ENCODE measurements at places on chromosomes 6 and 20. TPM values are rescaled to one million over a fixed set of nuclear protein-coding genes. Genes with fewer than 3 reads are reported as not detected.

DNA sequence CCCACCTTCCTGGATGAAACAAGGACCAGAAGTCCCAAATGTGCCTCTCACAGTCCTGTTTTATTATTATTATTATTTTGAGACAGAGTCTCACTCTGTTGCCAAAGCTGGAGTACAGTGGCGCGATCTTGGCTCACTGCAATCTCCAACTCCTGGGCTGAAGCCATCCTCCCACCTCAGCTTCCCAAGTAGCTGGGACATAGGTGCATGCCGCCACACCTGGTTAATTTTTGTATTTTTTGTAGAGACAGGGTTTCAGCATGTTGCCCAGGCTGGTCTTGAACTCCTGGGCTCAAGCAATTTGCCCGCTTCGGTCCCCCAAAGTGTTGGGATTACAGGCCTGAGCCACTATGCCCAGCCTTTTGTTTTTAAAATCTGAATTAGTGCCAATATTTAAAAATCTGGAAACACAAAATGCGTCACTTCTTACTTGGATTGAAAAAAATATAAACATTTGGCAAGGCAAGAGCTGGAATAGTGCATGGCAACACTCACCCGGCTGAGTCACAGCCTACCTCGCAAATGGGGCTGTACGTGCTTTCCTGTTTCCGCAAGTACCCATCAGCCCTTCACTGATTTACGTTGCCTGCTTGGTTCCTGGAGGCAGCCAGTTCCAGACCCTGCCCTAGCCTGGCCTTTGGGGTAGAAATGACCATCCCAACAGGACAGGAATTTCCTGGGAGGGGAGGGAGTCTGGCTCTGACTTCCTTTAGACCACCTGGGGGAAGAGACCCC is 6.3 kb downstream of the SDCBP2 start:
- DNase-seq: peak; percentile 88

- no peak for DNase-seq
Observed at GRCh38 chr20:37501940-37502339, 19.1 kb upstream of the NNAT start.

DNA sequence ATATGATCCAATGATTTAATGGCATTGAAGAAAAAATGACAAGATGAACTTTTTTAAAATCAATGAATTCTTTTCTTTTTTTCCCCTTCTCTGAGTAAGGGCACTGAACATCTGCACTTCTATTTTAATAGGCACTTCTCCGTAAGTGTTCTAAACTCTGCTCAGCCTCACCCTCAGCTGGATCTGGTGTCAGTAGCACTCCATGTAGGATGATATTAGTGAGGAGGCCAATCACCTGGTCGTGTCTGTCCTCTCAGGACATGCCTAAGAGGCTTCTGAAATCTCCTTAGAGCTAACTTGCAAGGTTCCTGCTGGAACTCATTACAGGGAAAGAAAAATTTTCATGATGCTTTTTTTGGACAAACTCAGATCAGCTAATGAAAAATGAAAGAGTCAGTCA is 148.6 kb upstream of the MLIP start:
- no peak for DNase-seq

GRCh38 chr20:63652192-63652980 is 838 bp downstream of the STMN3 start:
- DNase-seq: no peak

GRCh38 chr6:36627141-36627540 is 33.0 kb downstream of the SRSF3 start:
- DNase-seq: no peak

DNA sequence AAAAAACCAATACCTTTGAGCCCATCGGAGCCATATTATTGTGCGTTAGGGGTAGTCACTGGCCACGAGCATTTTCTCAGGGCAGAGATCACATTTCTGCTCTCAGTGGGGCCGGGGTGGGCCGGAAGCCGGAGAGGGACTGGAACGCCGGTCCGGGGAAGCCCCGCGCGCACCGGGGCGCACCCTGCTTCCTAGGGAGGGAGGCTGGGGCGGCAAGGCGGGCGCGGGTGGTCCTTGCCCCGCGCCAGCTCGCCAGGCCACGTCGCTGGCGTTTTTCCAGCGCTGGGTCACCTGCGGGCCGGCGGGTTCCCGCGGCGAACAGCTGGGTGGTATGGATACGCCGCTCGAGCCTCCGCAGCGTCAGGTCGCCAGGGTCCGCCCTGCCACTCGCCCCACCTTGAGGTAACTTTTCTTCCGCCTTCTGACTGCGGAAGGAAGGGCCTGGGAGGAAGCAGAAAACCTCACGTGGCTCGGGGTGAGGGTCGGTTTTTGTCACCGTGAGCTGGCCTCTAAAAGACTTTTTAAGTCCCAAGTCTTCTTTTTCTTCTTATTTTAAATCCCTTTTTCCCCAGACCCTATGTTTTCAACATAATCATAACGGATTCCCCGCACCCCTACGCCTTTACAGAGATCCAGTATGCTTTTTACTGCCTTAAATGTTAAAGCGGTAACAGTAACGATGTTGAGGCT is 2.7 kb upstream of the EEF1A1 start:
- DNase-seq: peak; percentile 50

DNA sequence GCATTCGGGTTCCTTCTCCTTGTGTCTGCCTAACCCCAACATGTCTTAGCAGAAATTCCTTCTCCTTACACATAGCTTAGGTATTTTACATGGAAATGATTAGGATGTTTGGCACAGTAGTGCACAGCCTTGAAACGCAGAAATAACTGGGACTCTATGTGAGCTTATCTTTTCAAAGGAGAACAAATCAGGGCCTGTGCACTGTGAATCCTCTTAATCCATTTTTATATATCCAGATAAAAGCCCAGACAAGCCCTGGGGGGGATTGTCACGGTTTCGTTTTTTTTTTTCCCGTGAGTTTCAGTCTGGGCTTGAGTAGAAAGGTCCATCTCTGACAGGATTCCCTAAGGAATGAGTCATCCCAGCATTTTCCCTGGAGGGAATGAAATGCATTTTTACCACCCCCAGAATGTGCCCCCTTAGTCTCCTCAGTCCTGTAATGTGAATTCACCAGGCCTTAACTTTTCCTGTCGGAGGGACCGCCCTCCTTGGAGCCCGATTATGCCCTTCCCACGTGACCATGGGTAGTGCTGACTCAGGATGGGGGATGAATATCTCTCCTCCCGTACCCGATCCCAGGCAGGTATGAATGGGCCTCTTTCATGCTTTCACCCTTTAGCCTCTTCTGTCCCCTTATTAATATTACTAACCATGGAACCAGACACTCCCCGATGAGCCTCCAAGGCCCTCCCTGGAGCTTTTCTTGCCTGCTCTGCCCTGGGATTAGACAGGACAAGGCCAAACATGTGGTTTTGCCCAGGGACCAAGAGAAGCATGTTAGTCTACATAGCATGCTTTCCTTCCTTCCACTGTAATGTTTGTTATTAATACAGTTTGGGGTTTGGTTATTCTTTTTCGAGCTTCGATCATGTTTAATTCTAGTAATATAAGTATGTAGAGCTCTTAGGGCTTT is 23.9 kb upstream of the NAA20 start:
- DNase-seq: peak; percentile 96

- peak; percentile 86 for DNase-seq
Observed at GRCh38 chr6:33716890-33717632, 5.6 kb upstream of the UQCC2 start.

GRCh38 chr20:33859157-33859695 is 48.1 kb downstream of the CHMP4B start:
- no peak for DNase-seq

GRCh38 chr6:73665686-73666319 is 12.0 kb upstream of the SLC17A5 start:
- DNase-seq: peak; percentile 74

- no peak for DNase-seq
Observed at GRCh38 chr6:38495518-38495917, 144.2 kb downstream of the BTBD9 start.

- no peak for DNase-seq
Observed at GRCh38 chr6:1066449-1067090, 245.3 kb upstream of the FOXQ1 start.

DNA sequence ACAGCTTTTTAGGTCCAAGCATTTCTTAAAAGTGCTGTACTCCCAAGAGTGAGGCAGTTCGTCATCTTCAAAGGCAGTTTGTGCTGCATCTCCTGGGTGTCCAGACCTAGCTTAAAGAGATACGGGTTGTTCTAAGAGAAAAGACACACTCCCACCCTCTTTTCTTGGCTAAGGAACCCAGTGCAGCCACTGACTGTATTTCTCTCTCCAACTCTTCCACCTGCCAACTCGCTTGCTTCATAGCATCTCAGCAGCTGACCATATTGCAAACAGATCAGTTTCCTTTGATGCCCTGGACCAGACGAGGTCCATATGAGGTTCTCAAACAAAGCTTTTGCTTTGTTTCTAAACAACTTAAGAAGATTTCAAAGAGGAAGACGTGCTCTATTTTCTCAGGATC is 101.1 kb downstream of the ISM1 start:
- DNase-seq: no peak

EPHA7 gene
- not detected for total RNA-seq

GCLC gene
- total RNA-seq: 74.8 TPM

IRF4 gene
- not detected for total RNA-seq

OOEP gene
- not detected for total RNA-seq

Data from bronchial epithelial cell (primary cell).